ENCODE measurements at places on chromosomes 16 and 17.

GRCh38 chr17:80372922-80373570 is 41.9 kb upstream of the ENDOV start:
- H3K36me3 ChIP-seq = no peaks in the 10 kb centered on the region
- H3K27me3 ChIP-seq = no peaks in the 10 kb centered on the region
- no peak overlapping the region for H3K4me3 ChIP-seq
- DNase-seq = no peak

DNA sequence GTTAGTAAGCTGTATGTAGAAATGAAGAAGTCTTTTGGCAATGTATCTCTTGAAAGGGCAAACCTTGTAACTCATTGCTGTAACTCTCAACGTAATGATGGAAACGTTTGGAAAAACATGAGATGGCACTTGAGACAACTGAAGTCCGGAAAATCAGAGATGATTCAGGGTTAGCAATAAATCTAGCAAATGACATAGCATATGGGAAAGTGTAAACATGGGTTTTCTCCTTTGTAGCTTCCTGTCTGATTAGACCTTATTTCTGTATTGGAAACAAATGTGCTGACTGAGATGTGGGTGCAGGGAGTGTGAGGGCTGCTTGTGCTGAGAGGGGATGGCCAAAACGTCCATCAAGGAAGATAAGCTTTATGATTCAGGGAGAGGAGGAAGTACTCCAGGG is 110.7 kb upstream of the FAM20A start:
- no peaks in the 10 kb centered on the region for H3K36me3 ChIP-seq
- H3K27ac ChIP-seq = peak overlapping the region; percentile 72
- DNase-seq = no peak
- H3K4me1 ChIP-seq = peaks cover 7% of the 10 kb centered on the region
- H3K27me3 ChIP-seq = no peaks in the 10 kb centered on the region

GRCh38 chr16:57611181-57611580 is 17.2 kb upstream of the ADGRG1 start:
- no peaks in the 10 kb centered on the region for H3K27me3 ChIP-seq
- H3K4me3 ChIP-seq = no peak overlapping the region
- no peaks in the 10 kb centered on the region for H3K36me3 ChIP-seq
- DNase-seq = no peak
- no peak overlapping the region for H3K27ac ChIP-seq

- no peak overlapping the region for H3K4me3 ChIP-seq
- H3K4me1 ChIP-seq = no peaks in the 10 kb centered on the region
- H3K27ac ChIP-seq = no peak overlapping the region
- no peak for DNase-seq
- H3K36me3 ChIP-seq = no peaks in the 10 kb centered on the region
- no peaks in the 10 kb centered on the region for H3K27me3 ChIP-seq
Observed at GRCh38 chr17:48160177-48161081, 52.9 kb downstream of the SNX11 start.

- no peaks in the 10 kb centered on the region for H3K27me3 ChIP-seq
Observed at GRCh38 chr16:50977138-50977537, 173.9 kb downstream of the SALL1 start.

DNA sequence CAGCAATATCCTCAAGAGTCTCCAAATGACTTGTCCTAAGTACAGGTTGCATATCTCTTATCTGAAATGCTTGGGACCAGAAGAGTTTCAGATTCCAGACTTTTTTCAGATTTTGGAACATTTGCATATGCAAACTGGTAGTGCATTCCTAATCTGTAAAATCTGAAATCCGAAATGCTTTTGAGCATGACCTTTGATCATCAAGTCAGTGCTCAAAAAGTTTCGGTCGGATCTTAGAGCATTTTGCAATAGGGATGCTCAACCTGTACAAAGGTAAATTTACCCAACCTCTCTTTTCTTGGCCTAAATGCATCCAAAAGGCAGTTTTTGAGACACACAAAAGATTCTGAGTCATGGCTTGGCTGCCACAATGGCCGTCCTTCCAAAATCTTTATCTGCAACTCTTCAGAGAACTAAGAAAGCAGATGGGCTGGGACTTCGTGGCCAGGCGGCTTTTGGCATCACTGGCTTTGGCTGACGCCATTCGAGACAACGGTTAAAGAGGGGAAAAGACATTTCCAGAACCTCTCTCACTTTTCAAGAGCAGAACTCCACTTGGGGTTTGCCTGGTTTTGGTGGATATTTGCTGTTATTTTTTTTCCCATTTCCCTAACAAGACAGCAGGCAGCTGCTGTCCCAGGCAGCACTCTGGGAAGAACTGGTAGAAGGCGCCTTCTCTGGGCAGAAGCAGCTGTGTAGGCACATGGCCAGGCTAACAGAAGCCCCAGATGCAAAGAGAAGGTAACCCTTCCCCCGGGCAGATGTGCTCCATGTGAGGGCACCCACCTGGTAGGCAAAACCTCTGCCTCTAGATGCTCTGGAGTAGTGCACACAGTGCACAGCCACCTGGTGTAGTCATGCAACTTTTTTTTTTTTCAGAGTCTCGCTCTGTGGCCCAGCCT is 8.9 kb downstream of the CPPED1 start:
- no peaks in the 10 kb centered on the region for H3K36me3 ChIP-seq
- peak; percentile 63 for DNase-seq
- H3K27me3 ChIP-seq = no peaks in the 10 kb centered on the region
- H3K4me1 ChIP-seq = no peaks in the 10 kb centered on the region
- no peak overlapping the region for H3K4me3 ChIP-seq
- no peak overlapping the region for H3K27ac ChIP-seq

GRCh38 chr16:65658787-65659220 is 536.9 kb upstream of the CDH11 start:
- no peak overlapping the region for H3K4me3 ChIP-seq
- H3K36me3 ChIP-seq = no peaks in the 10 kb centered on the region
- no peaks in the 10 kb centered on the region for H3K27me3 ChIP-seq
- no peak for DNase-seq
- H3K27ac ChIP-seq = no peak overlapping the region
- no peaks in the 10 kb centered on the region for H3K4me1 ChIP-seq

GRCh38 chr17:21278450-21279197 is 5.9 kb upstream of the MAP2K3 start:
- H3K27ac ChIP-seq = no peak overlapping the region
- no peak overlapping the region for H3K4me3 ChIP-seq
- no peaks in the 10 kb centered on the region for H3K4me1 ChIP-seq
- no peaks in the 10 kb centered on the region for H3K27me3 ChIP-seq

- peak within 1 kb of the TSS; percentile 86 for H3K27ac ChIP-seq
- H3K4me1 ChIP-seq = peaks cover 4% of the 10 kb centered on the region
- H3K36me3 ChIP-seq = no peaks in the 10 kb centered on the region
- peak; percentile 75 for DNase-seq
Observed at GRCh38 chr17:50425682-50426471, at the start of gene ACSF2. ACSF2 (plus strand) TSS chr17:50426218; CDS start chr17:50426262, 44 bp downstream.
